Large intestine (tissue), 12 donors: ENCODE measurements at places on chromosomes 4 and X.

GRCh38 chr4:97498875-97499274 is 644.4 kb downstream of the STPG2 start:
- no peak for DNase-seq

DNA sequence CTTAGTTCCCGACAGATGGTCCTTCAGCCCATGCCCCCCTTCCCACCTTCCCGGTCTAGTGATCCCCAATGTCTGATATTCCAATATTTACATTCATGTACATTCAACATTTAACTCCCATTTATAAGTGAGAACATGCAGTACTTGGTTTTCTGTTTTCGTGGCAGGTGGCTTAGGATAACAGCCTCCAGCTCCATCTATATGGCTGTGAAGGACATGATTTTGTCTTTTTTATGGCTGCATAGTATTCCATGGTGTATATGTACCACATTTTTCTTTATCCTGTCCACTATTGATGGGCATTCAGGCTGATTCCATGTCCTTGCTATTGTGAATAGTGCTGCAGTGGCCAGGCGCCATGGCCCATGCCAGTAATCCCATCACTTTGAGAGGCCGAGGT is 13.8 kb downstream of the RBM10 start:
- DNase-seq, result no peak

DNA sequence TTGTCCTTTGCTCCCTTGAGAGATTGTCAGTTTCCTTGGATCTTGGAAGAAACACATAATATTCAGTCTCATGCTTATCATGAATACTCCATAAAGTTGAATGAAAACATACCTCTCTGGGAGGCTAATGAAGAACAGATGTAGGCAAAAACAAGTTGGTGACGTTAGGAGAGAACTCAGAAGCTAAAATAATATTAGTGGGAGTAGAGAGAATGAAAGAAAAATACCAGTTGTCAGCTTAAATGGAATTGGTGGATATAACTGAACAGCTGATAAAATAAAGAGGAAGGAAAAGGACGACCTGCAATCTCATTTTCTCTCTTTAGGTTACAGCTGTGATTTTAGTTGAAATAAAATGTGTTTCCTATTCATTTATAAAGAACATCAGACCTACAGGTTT is 124.8 kb downstream of the SNCA start:
- DNase-seq, result no peak

GRCh38 chrX:13419918-13420317 is 100.1 kb upstream of the ATXN3L start:
- DNase-seq, result no peak

- DNase-seq, result no peak
Observed at GRCh38 chr4:8035371-8035780, 95.7 kb upstream of the AFAP1 start.

GRCh38 chr4:48681856-48682255 is 98.2 kb downstream of the FRYL start:
- peak; percentile 50 for DNase-seq

GRCh38 chr4:53576071-53576617 is 15.1 kb downstream of the LNX1 start:
- DNase-seq, result no peak

GRCh38 chr4:45241976-45242375 is 515.6 kb upstream of the GNPDA2 start:
- DNase-seq, result no peak

GRCh38 chr4:186623546-186623945 is 68.2 kb upstream of the MTNR1A start:
- no peak for DNase-seq

DNA sequence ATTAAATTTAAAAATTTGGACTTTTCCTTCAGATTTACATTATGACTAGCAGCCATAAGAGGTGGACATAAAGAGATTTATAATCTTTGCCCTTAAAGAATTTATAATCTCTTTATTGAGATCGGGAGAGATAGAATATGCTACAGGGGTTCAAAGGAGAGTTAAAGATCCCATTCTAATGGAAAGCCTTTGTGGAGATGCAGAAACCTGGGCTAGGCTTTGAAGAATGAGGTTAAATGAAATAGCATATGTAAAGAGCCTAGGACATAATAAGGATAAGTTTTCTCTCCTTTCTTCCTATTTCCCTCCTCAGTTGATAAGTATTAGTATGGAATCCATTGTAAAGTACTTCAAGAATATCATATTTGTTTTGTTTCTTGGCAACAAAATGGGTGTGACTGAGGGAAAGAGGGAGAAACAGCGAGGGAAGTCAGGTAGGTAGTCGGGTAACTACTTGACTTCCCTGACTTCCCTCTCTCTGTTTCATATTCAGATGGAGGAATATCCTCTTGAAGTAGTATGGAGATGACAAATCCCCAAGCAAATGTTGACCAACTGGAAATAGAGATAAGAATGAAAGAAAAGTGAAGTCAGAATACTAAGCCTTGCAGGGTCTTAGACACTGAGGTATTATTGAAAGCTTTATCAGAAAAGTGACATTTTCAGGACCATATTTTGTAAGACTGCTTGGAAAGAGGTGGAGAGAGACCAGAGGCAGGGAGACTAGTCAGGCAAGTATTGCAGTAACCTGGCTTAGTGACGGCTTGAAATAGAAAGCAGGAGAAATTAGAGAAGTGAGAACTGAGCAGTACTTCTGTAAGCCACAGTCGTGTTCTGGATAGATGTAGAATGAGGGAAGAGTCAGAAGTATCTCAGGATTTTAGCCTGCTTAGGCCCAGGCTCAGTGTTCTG is 82.9 kb downstream of the PDLIM5 start:
- DNase-seq, result peak; percentile 40

DNA sequence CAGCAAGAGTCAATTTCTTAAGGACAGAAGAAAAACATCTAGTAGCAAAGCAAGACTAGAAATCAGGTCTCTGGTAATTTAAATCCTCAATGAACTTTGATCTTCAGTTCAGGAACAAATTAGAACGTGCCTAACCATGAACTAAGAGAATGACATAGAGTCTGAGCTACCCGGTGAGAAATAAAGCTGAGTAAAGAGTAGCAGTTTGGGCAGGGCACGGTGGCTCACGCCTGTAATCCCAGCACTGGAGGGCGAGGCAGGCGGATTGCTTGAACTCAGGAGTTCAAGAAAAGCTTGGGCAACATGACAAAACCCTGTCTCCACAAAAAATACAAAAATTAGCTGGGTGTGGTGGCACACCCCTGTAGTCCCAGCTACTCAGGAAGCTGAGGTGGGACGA is 37.7 kb downstream of the ACE2 start:
- no peak for DNase-seq

DNA sequence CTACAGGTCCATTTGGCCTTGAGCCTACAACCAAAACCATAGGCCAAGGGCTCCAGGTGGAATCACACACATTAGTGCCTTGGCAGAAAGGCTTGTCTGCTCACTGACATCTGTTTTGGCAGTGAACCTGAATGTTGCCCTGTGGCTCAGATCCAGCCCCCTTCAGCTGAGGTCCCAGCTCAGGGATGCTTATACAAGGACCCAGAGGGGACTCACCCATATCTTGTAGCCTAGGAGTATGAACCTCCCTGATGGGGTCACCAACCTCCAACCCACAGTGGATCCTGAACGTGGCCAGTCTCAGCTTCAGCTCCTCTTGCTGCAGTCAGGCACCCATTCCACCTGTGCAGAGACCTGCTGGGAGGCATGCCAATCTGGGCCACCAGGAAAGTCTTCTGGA is 50.8 kb upstream of the HMX1 start:
- no peak for DNase-seq

- no peak for DNase-seq
Observed at GRCh38 chr4:68892861-68893260, 58.7 kb downstream of the UGT2A3 start.

- no peak for DNase-seq
Observed at GRCh38 chr4:26907731-26908599, 47.3 kb downstream of the STIM2 start.

GRCh38 chr4:37446016-37446415 is 201.5 kb downstream of the NWD2 start:
- no peak for DNase-seq

DNA sequence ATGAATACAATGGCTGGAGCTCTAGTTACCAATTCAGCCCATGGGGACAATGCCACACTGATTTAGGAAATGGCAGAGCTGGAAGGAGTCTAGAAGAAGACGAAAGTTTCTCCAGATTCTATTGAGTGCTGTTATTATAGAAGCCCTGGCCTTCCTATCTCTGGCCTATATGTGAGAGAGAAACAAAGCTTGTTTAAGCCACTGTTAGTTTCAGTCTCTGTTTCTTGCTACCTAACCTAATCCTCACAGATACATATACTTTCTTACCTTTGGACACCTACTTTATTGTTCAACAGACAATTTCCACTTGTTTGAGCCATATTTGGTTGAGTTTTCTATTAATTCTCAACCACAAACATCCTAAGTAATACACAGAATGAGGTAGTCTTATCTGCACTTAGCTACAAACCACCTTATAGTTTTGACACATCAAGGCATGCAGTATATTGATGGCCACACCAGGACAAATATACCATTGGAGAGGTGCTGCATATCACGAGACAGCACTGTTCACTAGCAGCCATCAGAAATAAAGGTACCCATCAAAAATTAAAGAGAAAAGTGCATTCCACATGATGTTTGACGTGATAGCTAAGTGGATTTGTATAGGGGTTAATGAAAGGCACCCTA is 190.2 kb downstream of the SMIM20 start:
- no peak for DNase-seq

- no peak for DNase-seq
Observed at GRCh38 chr4:1628892-1629698, 55.0 kb downstream of the FAM53A start.

GRCh38 chrX:1595711-1596060 is 4.3 kb downstream of the AKAP17A start:
- DNase-seq, result no peak

GRCh38 chrX:28126886-28127285 is 145.6 kb upstream of the DCAF8L1 start:
- no peak for DNase-seq

DNA sequence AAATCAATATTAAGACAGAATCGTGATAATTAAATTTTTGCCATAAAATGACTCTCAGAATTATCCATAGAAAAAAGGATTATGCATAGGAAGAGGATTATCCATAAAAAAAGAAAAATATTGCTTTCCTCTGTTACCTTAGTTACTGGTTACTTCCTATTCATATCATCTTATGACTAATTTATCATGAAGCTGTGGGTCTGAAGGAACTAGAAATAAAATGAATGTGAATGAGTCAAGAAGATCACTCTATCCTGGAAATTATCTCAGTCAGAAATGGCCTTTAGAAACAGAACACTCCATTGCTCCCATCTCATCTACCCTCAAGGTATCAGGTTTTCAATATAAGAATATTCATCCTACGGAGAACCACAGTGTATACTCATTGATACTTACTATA is 19.4 kb downstream of the RPS6KA6 start:
- no peak for DNase-seq

DNA sequence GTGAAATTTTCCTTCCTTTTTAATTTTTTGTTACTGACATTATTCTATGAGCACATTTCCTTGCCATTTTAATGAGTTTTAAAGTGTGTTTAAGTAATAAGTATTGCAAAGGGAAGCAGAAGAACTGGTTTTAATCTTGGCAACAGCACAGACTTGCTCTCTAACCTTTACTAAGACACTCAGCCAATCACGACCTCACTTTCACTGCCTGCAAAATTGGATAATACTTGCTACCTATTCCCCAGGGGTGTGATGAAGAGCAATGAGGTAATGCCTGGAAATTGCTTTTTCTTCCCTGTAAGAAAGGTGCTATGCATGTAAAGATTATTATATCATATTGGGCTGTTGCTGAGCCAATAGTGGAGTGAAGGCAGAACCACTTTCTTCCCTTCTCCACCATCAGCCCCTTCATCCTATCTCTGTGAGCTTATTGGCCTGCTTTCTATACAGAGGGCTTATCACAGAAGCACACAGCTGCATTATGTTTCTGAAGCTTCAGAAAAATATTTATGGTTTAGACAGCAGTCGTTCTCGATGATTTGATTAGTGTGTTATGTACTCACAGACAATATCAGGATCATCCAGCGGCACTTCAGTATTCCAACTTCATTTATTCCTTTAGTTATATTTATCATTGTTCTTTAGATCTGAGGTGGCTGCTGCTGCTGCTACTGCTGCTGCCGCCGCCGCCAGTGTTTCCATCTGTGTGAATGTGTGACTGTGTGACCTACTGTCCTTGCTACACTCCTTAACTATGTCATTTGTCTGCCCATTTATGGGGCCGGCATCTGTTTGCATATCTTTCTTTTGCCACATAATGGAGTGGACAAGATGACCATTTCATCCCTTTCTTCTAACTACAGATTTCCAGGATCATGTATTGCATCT is 255.1 kb downstream of the C4orf33 start:
- no peak for DNase-seq

- DNase-seq, result no peak
Observed at GRCh38 chr4:76060506-76060905, 14.0 kb upstream of the ART3 start.

- peak; percentile 77 for DNase-seq
Observed at GRCh38 chr4:76570141-76570973, 135.3 kb downstream of the SHROOM3 start.

- DNase-seq, result no peak
Observed at GRCh38 chr4:93501244-93501643, 327.3 kb upstream of the ATOH1 start.

DNA sequence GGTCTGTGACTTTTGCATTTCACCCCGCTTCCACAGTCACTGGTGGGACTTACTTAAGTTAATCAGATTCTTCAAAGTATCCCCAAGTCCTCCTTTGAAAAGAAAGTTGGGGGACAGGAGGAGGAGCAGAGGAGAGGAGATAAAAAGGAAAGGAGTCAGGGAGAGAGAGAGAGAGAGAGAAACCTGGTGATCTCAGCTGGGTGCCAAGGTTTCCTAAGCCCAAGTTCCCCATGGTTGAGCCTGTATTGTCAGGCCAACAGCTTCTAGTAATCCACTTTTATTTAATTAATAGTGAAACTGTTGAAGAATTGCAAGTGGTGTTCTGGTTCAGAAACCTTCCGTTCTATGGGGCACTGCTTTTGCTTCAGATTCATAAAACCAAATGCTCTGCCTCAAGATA is 91.6 kb downstream of the AR start:
- no peak for DNase-seq

- no peak for DNase-seq
Observed at GRCh38 chr4:147367891-147368290, 113.0 kb upstream of the EDNRA start.

GRCh38 chrX:101655534-101655933 is 4.1 kb downstream of the ARMCX2 start:
- DNase-seq, result no peak

GRCh38 chr4:95539106-95539505 is 9.7 kb downstream of the UNC5C start:
- no peak for DNase-seq

DNA sequence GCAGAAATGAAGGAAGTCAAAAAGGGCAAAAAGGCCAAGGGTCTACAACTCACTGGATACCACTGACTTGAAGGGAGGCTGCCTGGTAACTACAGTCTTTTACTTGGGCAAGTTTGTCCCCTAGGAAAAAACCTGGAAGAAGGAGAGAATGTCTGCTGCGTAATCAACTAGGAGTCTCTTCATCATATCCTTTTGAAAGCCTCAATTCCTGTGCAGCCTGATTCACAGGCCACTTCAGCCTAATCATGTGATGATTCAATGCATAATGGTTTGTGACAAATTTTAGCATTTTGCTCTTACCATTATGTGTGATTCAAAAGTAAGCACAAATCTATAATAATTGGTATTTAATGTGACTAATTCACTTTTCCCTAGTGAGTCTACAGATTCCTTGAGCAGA is 273.6 kb downstream of the FRMPD4 start:
- DNase-seq, result no peak

- DNase-seq, result peak; percentile 88
Observed at GRCh38 chr4:142347241-142347640, 498.9 kb downstream of the INPP4B start.
